ENCODE measurements at places on chromosomes 16 and 17. TPM values are rescaled to one million over a fixed set of nuclear protein-coding genes. Genes with fewer than 3 reads are reported as not detected.

DNA sequence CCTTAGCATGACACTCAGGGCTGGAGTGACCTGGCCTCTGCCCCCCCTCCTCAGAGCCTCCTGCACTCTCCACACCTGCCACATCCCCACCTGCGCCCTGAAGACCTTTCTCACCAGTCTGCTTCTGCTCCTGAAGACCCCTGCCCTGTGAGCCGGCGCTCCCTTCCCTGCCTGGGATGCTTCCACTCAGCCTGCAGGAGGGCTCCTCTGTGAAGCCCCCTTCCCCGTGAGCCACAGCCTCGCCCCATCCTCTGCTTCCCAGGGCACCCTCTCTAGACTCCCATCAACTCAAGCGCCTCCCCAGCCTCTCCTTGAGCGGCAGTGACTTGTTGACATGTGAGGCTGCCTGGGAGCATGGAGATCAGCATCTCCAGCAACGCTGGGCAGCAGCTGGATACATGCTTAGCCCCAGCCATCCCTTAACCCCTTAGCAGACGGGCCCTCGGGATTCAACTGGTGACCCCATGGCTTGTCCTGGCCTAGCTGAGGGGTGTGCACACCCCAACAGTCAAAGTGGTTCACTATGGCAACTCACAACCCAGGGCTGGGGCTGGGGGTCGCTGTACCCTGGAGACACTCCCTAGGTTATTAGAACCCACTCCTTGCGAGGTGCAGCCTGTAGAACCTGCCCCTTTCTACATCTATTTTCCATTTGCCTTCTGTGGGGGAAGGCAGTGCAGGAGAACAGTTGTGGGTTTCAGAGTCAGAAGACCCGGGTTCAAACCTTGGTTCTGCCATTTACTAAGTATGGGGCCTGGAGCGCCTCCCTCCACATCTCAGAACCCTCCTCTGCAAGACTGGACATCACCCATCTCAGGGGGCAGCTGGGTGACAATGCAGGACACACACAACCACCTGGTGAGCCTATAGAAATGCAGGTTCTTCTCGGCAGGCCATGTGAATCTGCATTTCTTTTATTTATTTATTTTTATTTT lies 21.5 kb downstream of the TMEM235 start:
- peak; percentile 86 for DNase-seq

DNA sequence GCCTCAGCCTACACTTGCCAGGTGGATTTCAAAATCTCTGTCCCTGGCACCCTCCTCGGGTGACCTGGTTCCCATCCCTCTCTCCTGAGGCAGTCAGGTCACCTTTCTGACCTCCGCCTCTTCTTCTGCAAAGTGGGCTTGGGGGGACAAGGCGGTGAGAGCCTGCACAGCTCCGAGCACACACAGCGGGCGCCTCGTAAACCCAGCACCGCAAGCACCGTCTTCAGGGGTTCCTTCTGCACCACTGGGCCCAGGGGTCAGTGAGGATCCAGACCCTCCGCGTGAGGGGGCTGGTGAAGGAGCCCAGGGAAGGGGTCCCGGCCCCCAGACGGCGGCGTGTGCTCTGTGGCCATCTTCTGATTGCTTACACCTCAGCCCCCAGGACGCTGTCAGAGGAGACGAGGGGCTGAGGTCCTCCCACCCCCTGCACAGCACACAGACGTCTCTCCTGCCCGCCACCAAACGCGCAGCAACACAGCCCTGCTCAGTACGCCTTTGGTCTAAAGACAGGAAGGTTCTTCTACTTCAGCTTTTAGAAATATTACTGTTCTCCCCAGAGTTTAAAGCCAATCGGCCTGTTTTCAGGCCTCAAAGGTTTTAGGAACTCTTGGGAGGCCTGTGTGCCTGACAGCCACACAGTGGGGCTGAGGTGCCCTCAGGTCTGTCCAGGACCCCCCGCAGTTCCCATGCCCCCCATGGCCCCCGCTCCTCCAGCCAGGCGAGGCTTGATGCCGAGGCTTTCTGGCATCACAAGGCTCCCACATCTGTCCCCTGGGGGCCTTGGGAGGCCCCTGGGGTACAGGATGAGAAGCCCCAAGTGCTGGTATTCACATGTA lies 2.7 kb downstream of the CBFA2T3 start:
- DNase-seq: no peak

GRCh38 chr17:74624131-74624530 lies 593 bp upstream of the CD300E start:
- no peak for DNase-seq

DNA sequence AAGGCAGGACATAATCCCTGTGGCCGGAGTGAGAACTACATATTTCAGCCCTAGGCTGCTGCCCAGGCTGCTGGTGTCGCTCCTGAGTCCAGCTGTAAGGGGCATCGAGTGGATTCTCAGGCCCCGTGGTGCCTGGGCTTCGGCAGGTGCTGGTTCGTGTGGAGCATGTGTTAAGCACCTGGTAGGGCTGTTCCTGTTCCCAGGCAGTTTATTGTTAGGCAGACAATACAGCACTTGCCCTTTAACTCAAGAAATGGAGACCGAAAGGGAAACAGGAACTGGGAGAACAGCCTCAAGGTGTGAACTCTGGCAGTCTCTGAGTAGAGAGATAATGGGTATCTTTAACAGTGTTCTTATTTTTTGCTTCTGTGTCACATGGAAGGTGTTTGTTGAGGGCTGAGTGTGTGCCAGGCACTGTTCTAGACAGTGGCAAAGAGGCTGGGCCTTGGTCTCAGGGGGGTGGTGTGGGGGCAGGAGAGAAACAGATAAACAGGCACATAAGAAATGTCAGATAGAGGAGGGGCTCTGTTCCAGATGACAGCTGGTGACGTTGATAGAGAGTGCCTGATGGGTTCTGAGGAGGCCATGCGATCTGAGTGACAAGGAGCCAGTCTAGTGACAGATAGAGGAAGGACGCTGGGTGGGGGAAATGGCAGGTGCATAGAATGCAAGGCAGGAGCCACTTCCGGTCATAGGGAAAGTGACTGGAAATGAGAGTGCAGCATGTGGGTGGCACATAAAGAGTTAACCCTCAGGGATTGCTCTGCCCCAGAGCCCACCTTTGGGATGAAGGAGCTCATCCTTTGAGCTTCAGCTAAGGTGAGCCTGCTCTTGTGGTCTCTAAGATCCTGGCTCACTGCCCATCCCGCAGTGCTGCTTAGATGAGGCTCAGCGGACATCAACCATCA lies 33.8 kb downstream of the EPN2 start:
- DNase-seq: no peak

DNA sequence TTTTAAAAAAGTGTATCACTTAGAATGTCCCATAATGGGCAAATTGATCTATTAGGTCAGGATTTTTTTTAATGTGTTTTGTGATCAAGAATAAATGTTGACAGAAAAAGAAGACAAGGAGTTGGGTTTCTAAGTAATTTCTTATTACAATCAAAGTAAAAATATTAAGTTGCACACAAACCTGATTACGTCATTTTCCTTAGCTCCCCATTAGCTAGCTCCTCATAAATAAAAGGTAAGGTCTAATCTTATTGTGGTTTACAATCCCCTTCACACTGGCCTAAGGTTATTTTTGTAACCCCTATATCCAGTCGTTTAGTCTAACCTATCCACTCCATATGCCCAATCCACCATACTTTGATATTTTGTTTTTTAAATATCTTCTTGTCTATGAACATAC lies 7.6 kb downstream of the CA10 start:
- DNase-seq: no peak

GRCh38 chr17:50482516-50482915 lies 3.9 kb downstream of the RSAD1 start:
- DNase-seq: no peak

DNA sequence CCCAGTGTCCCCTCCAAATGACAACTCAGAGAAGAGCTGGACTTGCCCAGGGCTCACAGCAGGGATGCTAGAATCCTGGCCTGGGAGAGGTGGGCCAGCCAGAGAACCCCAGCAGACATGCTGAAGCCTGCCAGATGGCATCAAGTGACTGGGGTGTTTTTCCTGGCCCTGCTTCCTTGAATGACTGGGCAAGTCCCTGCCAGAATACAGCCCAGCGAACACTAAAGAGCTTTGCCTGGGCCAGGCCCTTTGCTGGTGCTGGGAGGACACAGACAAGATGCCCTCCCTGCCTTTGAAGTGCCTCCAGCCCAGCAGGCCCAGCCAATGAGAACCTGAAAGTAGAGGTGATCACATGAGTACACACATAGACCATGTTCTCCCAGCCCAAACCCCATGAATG lies 11.5 kb downstream of the ZNF319 start:
- DNase-seq: no peak

- DNase-seq: no peak
Observed at GRCh38 chr17:62937606-62938005, 28.4 kb upstream of the TANC2 start.

Gene APPBP2
- 51.1 TPM for total RNA-seq

Gene KRT39
- not detected for total RNA-seq

Gene CAPNS2
- 0.36 TPM for total RNA-seq

Gene CCL13
- total RNA-seq: not detected

Gene TMC8
- 0.97 TPM for total RNA-seq

Gene MGAT5B
- total RNA-seq: 0.20 TPM
